ENCODE measurements at places on chromosomes 12 and 14.

DNA sequence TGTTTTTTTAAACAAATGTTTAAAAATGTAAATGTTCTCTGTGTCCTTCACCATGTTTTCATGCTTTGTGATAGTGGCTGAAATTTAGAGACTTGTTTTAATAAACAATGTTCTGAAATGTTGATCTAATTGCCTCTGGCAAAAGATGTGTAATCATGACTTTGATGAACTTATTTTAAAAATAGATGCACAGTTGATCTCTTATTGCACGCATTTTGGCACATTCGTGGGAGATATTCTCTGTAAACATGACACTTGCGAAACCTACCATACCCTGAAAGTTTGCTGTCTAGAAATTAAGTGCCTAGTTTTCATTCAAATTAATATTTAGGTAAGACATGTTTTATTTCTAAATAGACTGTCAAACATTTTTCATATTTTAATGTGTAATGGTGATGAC is 119.7 kb upstream of the DNM1L start:
- no peak for DNase-seq

DNA sequence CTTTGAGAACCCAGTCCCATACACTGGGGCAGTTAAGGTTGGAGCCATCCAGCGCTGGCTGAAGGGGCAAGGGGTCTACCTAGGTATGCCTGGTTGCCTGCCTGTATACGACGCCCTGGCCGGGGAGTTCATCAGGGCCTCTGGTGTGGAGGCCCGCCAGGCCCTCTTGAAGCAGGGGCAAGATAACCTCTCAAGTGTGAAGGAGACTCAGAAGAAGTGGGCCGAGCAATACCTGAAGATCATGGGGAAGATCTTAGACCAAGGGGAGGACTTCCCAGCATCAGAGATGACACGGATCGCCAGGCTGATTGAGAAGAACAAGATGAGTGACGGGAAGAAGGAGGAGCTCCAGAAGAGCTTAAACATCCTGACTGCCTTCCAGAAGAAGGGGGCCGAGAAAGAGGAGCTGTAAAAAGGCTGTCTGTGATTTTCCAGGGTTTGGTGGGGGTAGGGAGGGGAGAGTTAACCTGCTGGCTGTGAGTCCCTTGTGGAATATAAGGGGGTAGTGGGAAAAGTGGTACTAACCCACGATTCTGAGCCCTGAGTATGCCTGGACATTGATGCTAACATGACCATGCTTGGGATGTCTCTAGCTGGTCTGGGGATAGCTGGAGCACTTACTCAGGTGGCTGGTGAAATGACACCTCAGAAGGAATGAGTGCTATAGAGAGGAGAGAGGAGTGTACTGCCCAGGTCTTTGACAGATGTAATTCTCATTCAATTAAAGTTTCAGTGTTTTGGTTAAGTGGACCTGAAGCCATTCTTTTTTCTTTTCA is 9.2 kb downstream of the ERP29 start:
- DNase-seq, result no peak

DNA sequence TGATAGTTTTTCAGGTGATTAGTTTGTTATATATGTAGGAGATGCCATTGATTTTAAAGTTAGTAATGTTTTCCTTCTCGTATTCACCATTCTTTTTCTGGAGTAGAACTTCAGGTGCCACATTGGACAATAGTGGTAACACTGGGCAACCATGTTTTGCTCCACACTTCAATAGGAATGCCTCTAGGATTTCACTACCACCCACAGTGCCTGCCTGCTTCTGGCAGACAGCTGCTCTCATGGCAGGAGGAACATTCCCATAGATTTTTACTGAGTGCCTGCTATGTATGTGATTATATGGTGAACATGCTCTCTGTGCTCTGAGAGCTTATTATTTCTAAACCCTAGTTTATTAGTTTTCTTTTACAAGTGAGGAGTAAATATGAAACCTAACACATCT is 53.7 kb downstream of the GCH1 start:
- no peak for DNase-seq

DNA sequence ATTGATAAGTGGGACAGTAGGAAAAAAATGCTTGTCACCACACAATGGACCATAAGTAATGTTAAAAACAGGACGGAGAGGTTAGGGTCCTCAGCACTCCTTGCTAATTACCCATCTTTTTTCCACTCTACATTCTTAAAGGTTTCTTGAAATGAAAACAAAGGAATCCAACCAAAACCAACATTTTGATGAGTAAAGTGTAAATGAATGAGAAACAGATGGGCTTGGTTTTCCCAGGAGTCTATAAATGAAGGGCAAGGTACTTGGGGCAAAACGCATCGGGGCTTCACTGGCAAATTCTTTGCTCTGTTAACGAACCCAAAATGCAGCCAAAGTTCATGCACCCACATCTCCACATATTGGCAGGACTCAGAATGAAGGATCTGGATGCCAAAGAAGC is 129.2 kb upstream of the BMP4 start:
- DNase-seq, result no peak

Data from iris pigment epithelial cell (primary cell).